ENCODE measurements at places on chromosomes 16 and 17.

DNA sequence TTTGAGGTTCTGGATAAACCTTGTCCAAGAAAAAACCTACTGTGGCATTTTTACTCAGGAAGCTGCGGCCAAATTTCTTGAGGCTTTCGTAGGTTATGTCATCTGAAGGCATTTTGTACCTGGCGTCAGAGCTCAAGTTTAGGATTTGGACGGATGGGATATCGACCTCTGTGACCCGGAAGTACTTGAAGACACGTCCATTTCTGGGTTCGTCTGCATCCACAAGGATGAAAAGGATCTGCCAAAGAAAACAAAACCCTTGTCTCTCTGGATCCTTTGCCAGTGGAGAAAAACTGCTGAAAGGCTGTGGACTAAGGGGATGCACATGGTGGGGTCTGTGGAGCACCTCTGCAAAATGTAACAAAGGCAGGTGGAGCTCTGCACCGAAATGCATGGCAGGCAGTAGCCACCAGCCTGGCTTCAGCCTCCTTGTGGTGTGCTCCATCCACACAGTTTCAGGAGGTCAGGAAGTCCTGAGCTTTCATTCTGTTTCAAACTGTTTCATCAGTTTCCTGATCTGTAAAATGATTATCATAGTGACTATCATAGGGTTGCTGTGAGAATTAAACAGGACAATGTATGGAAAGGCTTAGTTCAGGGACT is 17.0 kb upstream of the UMOD start:
- DNase-seq = no peak

- no peak for DNase-seq
Observed at GRCh38 chr17:51079049-51079448, 41.6 kb downstream of the SPAG9 start.

- no peak for DNase-seq
Observed at GRCh38 chr16:17724242-17724898, 253.6 kb upstream of the XYLT1 start.

DNA sequence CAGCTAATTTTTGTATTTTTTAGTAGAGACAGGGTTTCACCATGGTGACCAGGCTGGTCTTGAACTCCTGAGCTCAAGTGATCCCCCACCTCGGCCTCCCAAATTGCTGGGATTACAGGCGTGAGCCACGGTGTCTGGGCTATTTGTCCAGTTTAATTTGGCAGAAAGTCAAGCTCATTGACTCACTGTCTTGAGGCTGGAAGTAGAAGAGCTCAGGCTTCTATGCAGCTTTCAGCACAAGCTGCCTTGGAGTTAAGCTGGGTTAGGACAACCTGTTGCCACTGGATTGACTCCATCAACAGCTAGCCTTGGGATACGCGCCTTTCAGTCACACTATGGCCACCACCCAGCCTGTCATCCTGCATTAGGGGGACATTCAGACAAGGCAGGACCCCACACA is 76.2 kb upstream of the DNAH17 start:
- DNase-seq = no peak

DNA sequence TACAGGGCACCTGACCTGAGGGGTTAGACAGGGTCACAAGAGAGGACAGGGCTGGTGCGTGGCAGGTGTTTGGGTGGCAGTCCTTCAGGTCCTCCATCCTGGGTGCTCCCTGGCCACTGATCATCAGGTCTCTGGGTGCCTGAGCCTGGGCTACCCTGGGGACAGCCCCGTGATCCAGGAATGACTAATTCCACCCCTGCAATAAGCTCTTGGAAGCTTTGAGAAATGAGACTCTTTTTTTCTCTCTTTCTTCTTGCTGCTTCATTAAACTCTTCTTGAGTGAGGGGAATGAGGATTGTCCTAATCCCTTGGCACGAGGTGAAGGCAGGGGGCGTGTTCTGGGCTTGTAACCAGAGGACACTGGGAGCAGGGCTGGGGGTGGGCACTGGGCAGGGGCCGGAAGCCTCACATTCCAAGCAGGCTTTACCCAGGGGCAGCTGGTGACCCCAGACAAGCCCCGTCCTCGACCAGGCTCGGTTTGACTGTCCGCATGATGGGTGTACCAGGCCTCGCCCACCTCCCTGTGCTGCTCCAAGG is 21.4 kb upstream of the SPNS2 start:
- no peak for DNase-seq

GRCh38 chr16:1102921-1103635 is 7.0 kb upstream of the C1QTNF8 start:
- no peak for DNase-seq

All from cortex of kidney (tissue), 1 donor.